ENCODE measurements at places on chromosomes 12 and 14.

DNA sequence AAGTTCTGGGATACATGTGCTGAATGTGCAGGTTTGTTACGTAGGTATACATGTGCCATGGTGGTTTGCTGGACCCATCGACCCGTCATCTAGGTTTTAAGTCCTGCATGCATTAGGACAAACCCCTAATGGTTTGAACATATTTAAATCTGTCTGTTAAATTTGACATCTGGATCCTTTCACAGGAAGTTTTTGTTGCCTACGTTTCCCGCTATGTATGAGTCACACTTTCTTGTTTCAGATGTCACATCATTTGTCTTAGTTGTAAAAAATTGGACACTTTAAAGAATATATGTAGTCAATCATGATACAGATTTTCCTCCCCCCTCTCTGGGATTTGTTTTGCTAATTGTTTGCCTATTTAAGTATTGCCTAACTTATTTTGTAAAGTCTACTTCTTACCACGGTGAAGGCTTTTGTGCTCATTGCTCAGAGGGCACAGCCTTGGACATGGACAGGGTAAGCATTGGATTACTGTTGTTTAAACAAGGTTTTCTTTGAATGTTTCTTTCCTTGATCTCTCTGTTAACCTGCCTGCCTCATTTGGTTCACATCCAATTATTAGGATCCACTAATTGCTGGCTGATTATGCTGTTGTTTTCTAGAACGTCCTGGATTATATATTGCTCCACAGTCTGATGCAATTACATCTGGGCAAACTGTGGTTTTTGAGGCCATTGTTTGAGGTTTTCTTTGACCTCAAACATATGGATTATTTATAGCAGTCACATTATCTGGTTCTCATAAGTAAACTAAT, 1441.4 kb downstream of the AACS start:
- DNase-seq: no peak

- DNase-seq: no peak
Observed at GRCh38 chr12:52096332-52097044, 17.0 kb downstream of the SMIM41 start.

DNA sequence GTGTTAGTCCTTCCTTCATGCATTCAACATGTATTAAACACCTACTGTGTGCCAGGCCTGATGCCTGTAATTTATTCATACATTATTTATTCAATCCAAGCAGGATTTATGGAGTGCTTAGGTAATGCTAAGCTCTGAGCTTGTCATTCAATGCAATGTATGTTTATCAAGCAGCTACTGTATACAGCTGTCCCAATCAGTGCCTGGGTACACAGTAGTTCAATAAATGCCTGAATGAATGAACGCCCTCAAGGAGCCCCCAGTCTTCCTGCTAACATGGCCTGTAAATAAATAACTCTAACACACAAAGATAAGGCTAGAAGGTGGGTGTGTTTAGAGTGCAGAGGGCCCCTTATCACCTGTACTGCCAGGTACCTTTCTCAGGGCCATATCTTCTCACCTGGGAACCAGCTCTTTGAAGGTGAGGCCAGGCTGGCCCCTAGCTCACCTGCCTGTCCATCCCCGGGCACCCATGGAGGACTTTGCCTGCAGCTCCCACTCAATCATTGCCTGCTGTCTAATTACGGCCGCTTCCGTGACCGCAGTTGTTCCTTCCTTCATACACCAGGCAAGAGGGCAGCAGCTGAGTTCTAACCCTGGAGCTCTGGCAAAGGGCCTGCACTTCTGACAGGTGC, 20.0 kb upstream of the KDM2B start:
- no peak for DNase-seq

GRCh38 chr12:25840678-25841465, 117.6 kb upstream of the RASSF8 start:
- DNase-seq: no peak

GRCh38 chr14:71187633-71188356, 280.5 kb downstream of the PCNX1 start:
- no peak for DNase-seq

DNA sequence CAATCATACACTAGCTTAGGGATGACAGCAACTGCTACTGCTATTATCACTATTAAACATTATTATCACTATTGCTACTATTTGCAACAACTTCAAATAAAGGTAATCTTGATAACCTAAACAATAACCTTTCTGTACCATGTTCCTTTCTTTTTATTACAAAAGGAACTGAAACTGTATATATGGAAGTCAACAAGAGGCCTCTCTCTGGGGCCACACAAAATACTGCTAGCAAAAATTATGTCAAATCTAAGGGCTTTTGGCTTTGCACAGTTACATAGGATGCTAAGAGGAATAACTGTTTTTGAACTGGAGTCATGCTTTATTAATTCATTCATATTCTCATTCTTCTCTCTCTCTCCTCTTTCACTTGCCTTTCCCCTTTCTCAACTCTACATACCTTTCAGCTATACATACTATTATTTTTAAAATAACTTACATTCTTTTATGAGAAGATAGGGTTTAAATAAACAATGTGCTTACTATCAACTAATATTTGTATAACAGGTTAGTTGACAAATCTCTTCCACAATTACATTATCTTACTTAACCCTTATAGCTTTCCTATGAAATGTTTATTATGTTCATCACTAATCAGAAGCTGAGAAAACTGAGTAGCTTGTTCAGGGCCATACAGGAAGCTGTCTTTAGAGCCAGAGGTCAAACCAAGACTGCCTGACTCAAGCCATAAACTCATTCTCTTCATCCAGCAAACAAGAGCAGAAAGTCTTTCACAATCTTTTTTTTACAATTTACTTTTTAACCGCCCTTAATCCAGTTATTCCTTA, 25.7 kb downstream of the SPTSSA start:
- DNase-seq: no peak

DNA sequence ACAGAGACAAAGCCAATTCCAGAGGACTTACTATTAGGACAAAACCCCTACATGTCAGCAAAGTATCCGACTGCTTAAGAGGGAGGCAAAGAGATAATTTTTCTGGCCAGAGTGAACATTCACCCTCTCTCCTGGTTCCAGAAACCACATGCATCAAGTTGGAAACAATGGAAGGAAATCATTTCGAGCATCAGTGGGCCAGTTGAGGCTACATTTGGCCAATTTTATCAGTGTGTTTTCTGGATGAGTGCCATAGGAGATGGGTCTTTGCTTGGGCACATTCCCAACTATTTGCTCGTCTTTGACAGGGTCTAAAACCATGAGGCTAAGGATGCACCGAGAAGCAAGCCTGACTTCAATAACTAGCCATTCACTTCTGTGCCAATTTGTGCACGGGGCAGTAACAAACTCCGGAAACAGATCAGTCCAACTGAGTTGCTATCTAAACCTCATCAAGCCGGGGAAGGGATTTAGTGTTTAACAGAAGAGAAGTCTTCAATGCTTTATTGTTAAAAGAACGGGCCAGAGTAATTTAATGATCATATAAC, 17.4 kb downstream of the EGLN3 start:
- DNase-seq: no peak

DNA sequence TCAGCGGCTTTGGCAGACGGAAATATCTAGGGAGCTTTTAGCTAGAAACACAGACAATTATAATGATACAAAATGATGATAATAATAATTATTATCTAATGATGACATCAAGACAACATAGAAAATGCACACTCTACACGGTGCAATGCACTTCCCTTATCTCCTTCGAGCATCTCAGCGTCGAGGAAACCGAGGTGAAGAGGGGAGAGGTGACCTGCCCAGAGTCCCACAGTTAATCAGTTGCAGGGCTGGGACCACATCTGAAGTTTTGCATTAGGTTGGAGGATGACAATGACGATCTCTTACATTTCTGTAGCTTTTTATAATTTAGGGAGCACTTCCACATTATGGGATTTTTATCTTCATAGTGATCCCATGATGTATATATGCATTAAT, 130.2 kb downstream of the PAPOLA start:
- DNase-seq: no peak

- no peak for DNase-seq
Observed at GRCh38 chr12:55717011-55718007, 1.5 kb downstream of the BLOC1S1 start.

DNA sequence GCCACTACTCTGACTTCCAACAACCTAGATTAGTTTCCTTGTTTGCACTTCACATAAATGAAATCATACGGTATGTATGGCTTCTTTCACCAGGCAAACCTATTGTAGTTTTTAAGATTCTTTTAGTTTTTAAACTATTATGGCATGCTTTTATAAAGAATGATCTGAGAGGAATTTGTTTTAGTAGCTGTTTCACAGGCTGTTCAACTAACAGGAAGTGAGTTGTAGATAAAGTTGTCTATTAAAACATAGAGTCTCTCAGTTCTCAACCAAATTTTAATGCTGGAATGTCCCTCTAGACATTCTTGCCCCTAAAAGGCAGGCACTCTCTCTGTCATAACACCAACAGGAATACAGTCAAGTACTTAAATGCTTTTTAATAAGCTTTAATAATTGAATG, 102.7 kb upstream of the DACT1 start:
- DNase-seq: no peak

- DNase-seq: no peak
Observed at GRCh38 chr12:46450279-46450748, 77.7 kb upstream of the SLC38A2 start.

DNA sequence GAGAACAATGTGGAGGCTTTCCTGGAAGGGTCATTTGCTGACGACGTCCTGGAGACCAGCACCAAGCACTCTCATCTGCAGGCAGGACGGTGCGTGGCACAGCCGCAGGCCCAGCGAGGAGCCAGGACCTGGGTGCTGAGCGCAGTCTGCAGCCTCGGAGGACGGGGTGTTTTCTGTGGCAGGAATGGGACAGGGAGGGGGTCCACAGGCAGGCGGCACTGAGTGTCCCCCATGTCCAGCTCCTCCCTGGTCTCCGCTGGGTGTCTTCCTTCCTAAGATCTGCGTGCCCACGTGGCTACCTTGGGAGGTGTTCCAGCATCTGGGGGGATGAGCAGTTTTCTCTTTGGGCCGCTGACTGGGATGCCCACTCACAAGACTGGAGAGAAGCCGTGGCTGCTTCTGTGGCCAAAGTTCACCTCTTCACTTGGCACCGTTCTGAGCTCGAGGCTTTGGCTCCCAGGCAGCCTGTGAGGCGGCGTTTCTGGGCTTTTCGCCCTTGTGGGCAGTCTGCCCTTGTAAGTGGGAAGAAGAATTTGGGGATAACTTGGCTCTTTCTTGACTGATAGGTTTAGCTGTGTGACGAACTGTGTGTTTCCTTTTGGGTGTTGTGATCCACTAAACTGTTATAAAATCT, 72.2 kb downstream of the NOC4L start:
- no peak for DNase-seq

- no peak for DNase-seq
Observed at GRCh38 chr12:14284184-14284722, 81.2 kb upstream of the ATF7IP start.

GRCh38 chr12:104790296-104791125, 167.6 kb downstream of the SLC41A2 start:
- DNase-seq: no peak

GRCh38 chr14:48584031-48584430, 908.6 kb upstream of the MDGA2 start:
- DNase-seq: no peak

DNA sequence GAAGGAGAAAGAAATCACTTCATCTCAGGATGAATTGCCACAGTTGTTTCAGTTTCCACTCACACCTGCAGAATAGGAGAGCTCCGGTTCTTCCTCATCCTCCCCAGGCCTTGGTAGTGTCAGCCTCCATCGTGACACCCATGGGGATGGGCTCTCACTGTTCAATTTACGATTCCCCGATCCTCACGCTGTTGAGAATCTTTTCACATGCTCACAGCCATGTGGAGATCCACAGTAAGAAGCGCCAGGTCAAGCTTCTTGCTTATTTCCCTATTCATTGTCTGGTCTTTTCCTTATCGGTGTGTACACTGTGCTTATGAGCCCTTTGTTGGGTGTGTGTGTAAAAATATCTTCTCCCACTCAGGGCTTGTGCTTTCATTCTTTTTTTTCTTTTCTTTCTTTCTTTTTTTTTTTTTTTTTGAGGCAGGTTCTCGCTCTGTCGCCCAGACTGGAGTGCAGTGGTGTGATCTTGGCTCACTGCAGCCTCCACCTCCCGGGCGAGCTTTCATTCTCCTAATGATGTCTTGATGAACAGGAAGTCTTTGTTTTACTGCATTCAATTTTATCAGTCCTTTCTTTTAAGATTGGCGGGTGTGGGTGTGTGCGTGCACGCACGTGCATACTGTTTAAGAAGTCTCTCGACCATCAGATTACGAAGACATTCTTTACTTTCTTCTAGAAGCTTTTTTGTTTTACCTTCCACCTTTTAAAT, 21.5 kb downstream of the RIN3 start:
- no peak for DNase-seq

GRCh38 chr14:105168979-105169507, 467 bp upstream of the JAG2 start:
- DNase-seq: no peak

- DNase-seq: no peak
Observed at GRCh38 chr14:48874711-48875110, 711.5 kb downstream of the RPS29 start.

DNA sequence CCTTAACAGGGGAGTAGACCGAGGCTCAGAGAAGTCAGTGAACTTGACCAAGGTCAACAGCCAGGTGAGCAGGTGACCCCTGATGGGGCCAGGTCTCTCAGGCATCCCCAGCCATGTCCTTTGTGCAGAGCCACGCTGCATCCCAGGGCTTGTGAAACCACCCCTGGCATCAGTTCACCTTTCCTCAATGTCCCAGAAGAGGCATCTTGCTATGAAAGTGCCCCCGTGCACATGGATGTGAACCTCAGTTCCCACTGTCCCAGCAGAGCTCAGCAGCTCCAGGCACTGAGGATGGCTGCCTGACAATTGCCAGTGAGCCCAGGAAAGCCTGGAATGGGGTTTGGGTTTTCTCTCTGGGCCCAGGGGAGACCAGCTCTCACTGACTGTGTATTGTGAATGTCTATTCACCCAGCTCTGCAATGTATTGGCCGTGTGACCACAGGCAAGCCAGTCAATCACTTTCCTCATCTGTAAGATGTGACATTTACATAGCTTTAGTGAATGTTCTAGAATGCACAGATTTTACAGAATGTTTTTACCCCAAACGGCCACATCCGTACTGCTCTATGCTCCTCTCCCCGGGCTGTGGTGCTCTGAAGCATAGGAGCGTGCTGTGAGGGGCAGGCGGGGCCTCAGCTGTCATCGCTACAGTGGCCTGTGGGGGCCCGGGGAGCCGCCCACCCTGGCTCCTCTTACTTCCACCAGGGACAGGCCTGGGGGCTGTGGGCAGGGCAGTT, 4.9 kb downstream of the CACNA2D4 start:
- DNase-seq: no peak

- peak; percentile 80 for DNase-seq
Observed at GRCh38 chr14:20415782-20416206, 2.5 kb upstream of the TEP1 start.

DNA sequence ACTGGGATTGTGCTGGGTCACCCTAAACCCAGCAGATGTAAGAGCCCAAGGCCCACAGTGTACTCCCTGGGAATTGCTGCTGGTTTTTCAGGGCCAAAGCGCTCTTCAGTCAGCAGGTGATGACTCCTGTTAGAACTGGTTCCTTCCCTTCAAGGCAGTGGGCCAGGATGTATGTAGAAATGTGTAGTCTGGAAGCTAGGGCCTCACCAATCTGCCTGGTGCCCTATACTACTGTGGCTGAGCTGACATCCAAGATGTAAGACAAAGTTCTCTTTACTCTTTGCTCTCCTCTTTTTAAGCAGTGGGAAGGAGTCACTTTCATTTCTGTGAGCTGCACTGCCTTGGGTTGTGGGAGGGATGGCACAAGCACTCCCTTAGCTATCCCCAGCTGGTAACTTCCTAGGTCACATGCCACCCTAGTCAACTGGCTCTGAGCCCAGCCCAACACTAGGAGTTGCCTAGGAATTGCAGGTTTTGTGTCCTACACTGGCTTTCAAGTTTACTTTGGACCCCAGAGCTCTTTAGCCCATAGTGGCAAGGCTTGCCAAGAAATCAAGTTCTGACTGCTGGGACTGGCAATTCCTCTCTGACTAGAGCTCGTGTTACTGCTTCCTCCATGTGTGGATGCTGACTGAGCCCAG, 249.2 kb downstream of the C12orf50 start:
- no peak for DNase-seq
